NCI-H1105 treated with DMSO at 0.1 percent for 48 hours (cell line): ENCODE measurements at places on chromosomes 12 and 14.

GRCh38 chr12:80941916-80942315, 4.2 kb upstream of the LIN7A start:
- no peak for DNase-seq

- DNase-seq, result peak; percentile 45
Observed at GRCh38 chr14:38958589-38958988, 144.4 kb downstream of the SEC23A start.

- peak; percentile 70 for DNase-seq
Observed at GRCh38 chr14:103103461-103104388, 9.2 kb downstream of the EXOC3L4 start.

DNA sequence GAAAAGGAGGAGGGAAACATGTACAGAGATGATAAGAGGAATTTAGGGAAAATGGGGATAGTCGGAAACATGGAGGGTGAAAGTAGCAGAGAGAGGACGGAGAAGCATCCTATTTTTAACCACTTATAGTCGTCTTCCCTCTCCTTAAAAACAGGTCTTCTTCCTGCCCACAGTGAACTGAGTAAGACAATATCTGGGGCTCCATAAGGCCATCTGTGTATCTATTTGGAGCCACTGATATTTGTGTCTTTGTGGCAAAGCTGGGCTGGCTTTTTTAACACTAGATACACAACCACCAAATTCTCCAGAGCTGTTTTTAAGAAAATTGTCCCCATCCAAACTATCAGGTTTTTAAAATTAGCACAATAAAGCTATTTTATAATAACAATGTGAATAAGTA, 109.5 kb upstream of the RAP1B start:
- DNase-seq, result no peak
